Esophagus muscularis mucosa (tissue), 4 donors: ENCODE measurements at places on chromosomes 12 and 14. TPM values are rescaled to one million over a fixed set of nuclear protein-coding genes. Genes with fewer than 3 reads are reported as not detected.

Gene KRT82
- total RNA-seq = not detected

Gene ITGB7
- 1.1 TPM for total RNA-seq

- H3K27ac ChIP-seq = no peak overlapping the region
- no peak overlapping the region for H3K4me3 ChIP-seq
- no peaks in the 10 kb centered on the region for H3K4me1 ChIP-seq
These were observed 1501.8 kb upstream of the FLRT2 start for GRCh38 chr14:84028080-84028604.

GRCh38 chr12:91601054-91601453 lies 418.4 kb upstream of the DCN start:
- no peak for DNase-seq
- no peak overlapping the region for H3K27ac ChIP-seq
- no peaks in the 10 kb centered on the region for H3K36me3 ChIP-seq
- H3K27me3 ChIP-seq = no peaks in the 10 kb centered on the region

GRCh38 chr12:108468196-108468968 lies 46.7 kb upstream of the FICD start:
- H3K27ac ChIP-seq = no peak overlapping the region
- DNase-seq = no peak
- no peak overlapping the region for H3K4me3 ChIP-seq
- peaks cover 6% of the 10 kb centered on the region for H3K27me3 ChIP-seq
- H3K4me1 ChIP-seq = no peaks in the 10 kb centered on the region
- H3K36me3 ChIP-seq = no peaks in the 10 kb centered on the region

- H3K4me3 ChIP-seq = no peak overlapping the region
- no peaks in the 10 kb centered on the region for H3K27me3 ChIP-seq
- H3K27ac ChIP-seq = no peak overlapping the region
- peaks cover 50% of the 10 kb centered on the region for H3K36me3 ChIP-seq
- no peak for DNase-seq
These were observed 12.3 kb downstream of the ABCD4 start for GRCh38 chr14:74290415-74290814.

Gene HOTAIR
- total RNA-seq = not detected

DNA sequence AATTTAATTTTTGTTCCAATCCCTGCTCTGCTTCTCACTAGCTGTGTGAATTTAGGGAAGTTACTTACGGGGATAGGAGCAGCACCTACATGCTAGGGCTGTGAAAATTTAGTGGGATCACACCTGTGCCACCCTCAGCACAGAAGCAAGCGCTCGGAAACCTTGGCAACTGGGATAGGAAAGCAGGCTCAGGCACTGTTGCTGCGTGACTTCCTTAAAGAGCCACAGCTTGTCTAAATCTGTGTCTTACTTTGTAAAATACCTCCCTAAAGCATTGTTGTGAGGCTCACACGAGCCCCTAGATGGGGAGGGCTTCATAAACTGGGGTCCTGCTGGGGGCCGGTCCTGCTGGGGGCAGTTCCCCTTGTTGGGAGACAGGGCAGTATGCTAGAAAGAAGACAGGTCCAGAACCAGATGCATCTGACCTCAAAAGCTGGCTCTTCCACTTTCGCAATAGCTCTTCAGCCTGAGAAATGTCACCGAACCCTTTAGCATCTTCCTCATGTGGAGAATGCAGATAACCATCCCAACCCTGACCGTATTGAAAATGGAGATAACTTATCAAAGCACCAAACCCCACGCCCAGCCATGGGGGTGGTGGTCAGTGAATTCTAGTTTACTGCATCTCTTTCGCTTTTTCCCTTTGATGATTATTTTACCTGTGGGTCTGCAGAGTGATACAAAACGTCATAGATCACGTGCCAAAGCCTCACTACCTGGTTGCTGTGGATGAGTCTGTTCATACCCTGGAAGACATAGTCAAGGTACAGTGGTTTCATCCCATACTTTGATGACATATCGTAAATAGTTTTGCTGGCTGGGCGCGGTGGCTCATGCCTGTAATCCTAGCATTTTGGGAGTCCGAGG lies 54.1 kb downstream of the AK7 start:
- H3K27me3 ChIP-seq = no peaks in the 10 kb centered on the region
- DNase-seq = no peak
- H3K4me1 ChIP-seq = no peaks in the 10 kb centered on the region
- no peak overlapping the region for H3K4me3 ChIP-seq
- no peaks in the 10 kb centered on the region for H3K36me3 ChIP-seq

Gene BDKRB1
- 2.5 TPM for total RNA-seq

Gene PLCZ1
- 0.83 TPM for total RNA-seq

GRCh38 chr12:57148469-57149244 lies 1.2 kb upstream of the LRP1-AS start:
- H3K4me3 ChIP-seq = no peak overlapping the region
- H3K27me3 ChIP-seq = no peaks in the 10 kb centered on the region
- no peak for DNase-seq
- peak overlapping the region; percentile 89 for H3K27ac ChIP-seq
- peaks cover 90% of the 10 kb centered on the region for H3K4me1 ChIP-seq

- H3K27me3 ChIP-seq = no peaks in the 10 kb centered on the region
- no peak for DNase-seq
- peaks cover 44% of the 10 kb centered on the region for H3K4me1 ChIP-seq
- H3K36me3 ChIP-seq = no peaks in the 10 kb centered on the region
These were observed 14.1 kb downstream of the FAR2 start for GRCh38 chr12:29163146-29163545.

- no peaks in the 10 kb centered on the region for H3K36me3 ChIP-seq
- H3K27ac ChIP-seq = no peak overlapping the region
- no peaks in the 10 kb centered on the region for H3K27me3 ChIP-seq
These were observed 878.5 kb downstream of the BCL11B start for GRCh38 chr14:98393527-98393926.

- no peaks in the 10 kb centered on the region for H3K36me3 ChIP-seq
- H3K4me3 ChIP-seq = no peak overlapping the region
- H3K4me1 ChIP-seq = no peaks in the 10 kb centered on the region
These were observed 458.3 kb upstream of the SEL1L start for GRCh38 chr14:81991998-81992397.

Gene EAPP
- total RNA-seq = 33.8 TPM

- H3K4me1 ChIP-seq = no peaks in the 10 kb centered on the region
- no peaks in the 10 kb centered on the region for H3K36me3 ChIP-seq
- H3K27ac ChIP-seq = no peak overlapping the region
- no peaks in the 10 kb centered on the region for H3K27me3 ChIP-seq
- no peak overlapping the region for H3K4me3 ChIP-seq
These were observed 23.1 kb downstream of the PHLDA1 start for GRCh38 chr12:76008428-76008827.

Gene RERG
- total RNA-seq = 14.4 TPM

Gene CCDC196
- total RNA-seq = not detected

Gene RPL10L
- total RNA-seq = not detected

GRCh38 chr14:76612654-76613053 lies 148.6 kb upstream of the VASH1 start:
- DNase-seq = no peak
- H3K27ac ChIP-seq = no peak overlapping the region
- H3K4me3 ChIP-seq = no peak overlapping the region
- H3K4me1 ChIP-seq = no peaks in the 10 kb centered on the region
- H3K36me3 ChIP-seq = no peaks in the 10 kb centered on the region

DNA sequence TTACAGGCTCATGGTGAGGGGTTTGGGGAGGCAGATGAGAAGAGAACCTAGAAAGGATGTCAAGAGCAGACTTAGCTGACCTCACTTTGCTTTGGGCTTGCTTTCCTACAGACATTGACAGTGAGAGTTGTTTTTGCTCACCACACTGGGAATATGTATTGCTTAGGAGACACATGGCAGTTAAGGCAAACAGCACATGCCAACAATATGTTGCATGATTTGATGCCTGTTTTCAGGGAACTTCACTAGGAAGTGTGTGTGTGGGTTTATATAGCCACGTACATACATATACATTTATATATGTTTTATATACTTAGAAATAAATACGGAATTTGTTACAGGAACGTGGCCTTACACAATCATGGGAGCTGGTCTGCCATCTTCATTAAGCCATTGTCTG lies 346.1 kb downstream of the RGS6 start:
- no peak overlapping the region for H3K27ac ChIP-seq
- DNase-seq = no peak
- no peak overlapping the region for H3K4me3 ChIP-seq
- no peaks in the 10 kb centered on the region for H3K27me3 ChIP-seq

Gene SYT10
- 0.45 TPM for total RNA-seq

GRCh38 chr12:77308056-77308455 lies 242.7 kb upstream of the E2F7 start:
- no peaks in the 10 kb centered on the region for H3K4me1 ChIP-seq
- H3K36me3 ChIP-seq = no peaks in the 10 kb centered on the region

GRCh38 chr12:13489246-13489645 lies 292.7 kb downstream of the EMP1 start:
- H3K4me1 ChIP-seq = no peaks in the 10 kb centered on the region
- no peaks in the 10 kb centered on the region for H3K27me3 ChIP-seq
- DNase-seq = no peak
- no peak overlapping the region for H3K27ac ChIP-seq
- H3K4me3 ChIP-seq = no peak overlapping the region

GRCh38 chr14:61374284-61374683 lies 52.9 kb downstream of the PRKCH start:
- H3K4me1 ChIP-seq = no peaks in the 10 kb centered on the region
- no peaks in the 10 kb centered on the region for H3K27me3 ChIP-seq
- no peak overlapping the region for H3K4me3 ChIP-seq
- peaks cover 6% of the 10 kb centered on the region for H3K36me3 ChIP-seq

DNA sequence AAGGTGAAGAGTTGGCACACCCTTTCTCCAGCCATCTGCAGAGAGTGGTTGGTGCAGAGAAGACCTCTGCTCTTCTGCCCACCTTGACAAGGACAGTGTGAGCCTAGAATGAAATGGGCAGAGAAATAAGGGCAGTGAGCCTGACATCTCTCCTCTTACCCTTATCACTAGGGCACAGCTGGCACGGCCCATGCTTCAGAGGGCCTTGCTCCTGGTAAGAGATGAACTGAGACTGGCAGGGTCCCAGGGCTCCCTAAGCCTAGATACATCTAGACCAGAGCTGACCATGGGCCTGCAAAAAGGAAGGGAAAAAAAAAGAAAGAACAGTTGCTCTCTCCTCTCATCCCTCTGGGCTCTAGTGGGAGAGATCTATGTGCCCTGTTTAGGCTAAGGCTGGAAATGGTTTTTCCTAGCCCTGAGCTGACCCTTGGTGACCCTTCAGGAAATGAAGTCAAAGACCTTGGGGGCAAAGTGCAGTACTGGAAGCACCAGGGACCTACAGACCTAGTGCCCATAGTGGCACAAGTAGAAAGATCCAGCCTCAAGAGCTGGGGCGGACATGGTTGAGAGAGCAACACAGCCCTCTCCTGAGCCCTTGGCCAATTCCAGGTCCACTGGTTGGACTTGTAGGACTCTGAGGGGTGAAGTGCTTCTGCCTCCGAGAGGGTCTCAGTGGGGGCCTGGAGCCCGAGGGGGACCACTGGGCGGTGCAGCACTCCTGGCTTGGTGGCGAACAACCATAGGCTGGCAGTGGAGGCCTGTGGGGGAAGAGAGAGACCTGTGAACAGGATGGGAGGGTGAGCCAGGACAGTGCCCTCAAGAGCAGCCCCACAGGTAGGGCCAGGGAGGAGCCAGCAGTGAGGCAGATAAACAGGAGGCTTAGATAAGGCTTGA lies 22.0 kb downstream of the PRPF40B start:
- no peaks in the 10 kb centered on the region for H3K27me3 ChIP-seq
- H3K4me1 ChIP-seq = peaks cover 33% of the 10 kb centered on the region
- no peak overlapping the region for H3K27ac ChIP-seq
- H3K36me3 ChIP-seq = peaks cover 96% of the 10 kb centered on the region
- no peak overlapping the region for H3K4me3 ChIP-seq

DNA sequence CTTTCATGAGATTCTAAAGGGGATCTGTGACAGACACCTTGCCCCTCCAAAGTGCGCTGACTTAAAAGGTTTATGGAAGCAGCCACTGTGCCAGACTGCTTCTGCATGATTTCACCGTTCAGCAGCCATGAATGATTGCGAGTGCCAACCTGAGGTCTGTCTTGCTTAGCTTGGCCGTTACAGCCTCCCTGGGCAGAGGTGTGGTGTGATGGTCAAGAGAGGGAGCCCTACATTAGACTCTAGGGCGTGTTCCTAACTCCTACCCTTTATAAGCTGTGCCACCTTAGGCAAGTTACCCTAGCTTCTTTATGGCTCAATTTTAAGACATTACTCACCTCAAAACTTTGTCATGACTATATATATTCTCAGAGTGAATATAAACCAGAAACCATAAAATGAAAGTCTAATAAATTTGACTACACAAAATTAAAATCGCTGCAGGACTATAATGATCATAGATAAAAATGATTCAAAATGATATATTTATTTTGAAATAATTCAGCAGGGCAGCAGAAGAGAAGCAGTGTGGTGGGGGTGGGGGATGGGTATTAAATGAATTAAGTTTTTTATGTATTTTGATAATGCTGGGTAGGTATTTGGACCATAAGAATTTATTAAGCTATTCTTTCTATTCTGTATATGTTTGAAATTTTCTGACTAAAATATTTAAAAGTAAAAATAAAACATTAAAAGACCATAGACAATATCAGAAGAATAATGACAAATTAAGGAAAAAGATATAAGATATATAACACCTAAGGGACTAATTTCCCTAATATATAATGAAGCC lies 47.7 kb upstream of the MBIP start:
- H3K4me1 ChIP-seq = no peaks in the 10 kb centered on the region
- DNase-seq = no peak
- H3K36me3 ChIP-seq = no peaks in the 10 kb centered on the region

- H3K4me1 ChIP-seq = no peaks in the 10 kb centered on the region
- no peak overlapping the region for H3K27ac ChIP-seq
- DNase-seq = no peak
- peaks cover 100% of the 10 kb centered on the region for H3K36me3 ChIP-seq
These were observed 53.7 kb downstream of the FOXN4 start for GRCh38 chr12:109255377-109255776.

Gene EFS
- total RNA-seq = 12.5 TPM

Gene GALNT16
- 18.4 TPM for total RNA-seq

- H3K27ac ChIP-seq = no peak overlapping the region
- DNase-seq = no peak
- H3K27me3 ChIP-seq = no peaks in the 10 kb centered on the region
These were observed 8.9 kb upstream of the C14orf132 start for GRCh38 chr14:96030108-96030760.

Gene FZD10
- 1.5 TPM for total RNA-seq

- no peak for DNase-seq
- no peak overlapping the region for H3K4me3 ChIP-seq
- H3K4me1 ChIP-seq = no peaks in the 10 kb centered on the region
- H3K27ac ChIP-seq = no peak overlapping the region
These were observed 52.6 kb downstream of the FZD10 start for GRCh38 chr12:130214686-130215395.

DNA sequence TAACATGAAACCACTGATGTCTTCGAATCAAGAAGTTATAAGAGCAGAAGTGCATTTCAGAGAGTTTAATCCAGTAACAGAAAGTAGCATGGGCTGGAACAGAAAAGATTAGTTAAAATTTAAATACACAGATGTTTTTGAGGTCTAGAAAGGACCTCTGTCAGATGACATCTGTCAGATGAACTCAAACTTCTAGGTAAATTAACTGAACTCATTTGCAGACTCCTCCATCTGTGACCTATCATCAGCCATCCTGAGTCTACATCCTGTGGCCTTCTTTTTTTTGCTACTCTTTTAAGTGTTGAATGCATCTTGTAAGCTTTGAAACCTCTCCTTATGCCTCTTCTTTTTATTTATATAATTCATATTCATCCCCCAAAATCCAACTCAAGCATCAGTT lies 53.3 kb downstream of the C2CD5 start:
- H3K4me1 ChIP-seq = no peaks in the 10 kb centered on the region
- no peak overlapping the region for H3K4me3 ChIP-seq
- no peak overlapping the region for H3K27ac ChIP-seq
